ENCODE measurements at places on chromosomes 11 and 22. TPM values are rescaled to one million over a fixed set of nuclear protein-coding genes. Genes with fewer than 3 reads are reported as not detected.

Gene CST6
- total RNA-seq: 4.2 TPM

GRCh38 chr11:73348838-73349237 lies 27.4 kb upstream of the RELT start:
- H3K36me3 ChIP-seq: no peaks in the 10 kb centered on the region
- H3K27me3 ChIP-seq: no peaks in the 10 kb centered on the region

DNA sequence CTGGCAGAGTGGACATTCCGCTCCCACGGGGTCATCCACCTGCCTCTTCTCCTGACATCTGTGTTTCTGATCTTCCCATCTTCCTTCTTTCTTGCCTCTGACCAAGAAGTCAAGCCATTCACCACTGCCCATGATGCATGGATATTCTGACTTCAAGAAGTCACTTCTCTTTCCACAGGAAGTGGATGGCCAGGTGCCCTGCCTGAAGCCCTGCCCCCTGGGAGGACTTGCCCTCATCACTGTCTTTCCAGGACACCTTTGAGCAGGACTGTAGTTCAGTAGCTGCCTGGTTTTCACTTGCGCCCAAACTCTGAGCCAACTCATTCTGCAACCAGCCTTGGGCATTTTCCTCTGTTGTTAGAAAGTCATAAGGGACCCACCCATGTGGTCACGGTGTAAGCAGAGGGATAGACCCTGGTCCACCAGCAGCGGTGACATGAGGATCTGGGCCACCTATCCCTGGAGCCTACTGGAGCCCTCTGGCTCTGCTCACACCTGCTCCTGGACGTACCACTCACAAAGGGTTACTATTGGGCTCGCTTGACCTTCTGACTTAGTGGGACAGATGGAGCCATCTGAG lies 6.9 kb downstream of the CYTH4 start:
- no peak for DNase-seq
- H3K4me3 ChIP-seq: no peak overlapping the region
- H3K27me3 ChIP-seq: no peaks in the 10 kb centered on the region

DNA sequence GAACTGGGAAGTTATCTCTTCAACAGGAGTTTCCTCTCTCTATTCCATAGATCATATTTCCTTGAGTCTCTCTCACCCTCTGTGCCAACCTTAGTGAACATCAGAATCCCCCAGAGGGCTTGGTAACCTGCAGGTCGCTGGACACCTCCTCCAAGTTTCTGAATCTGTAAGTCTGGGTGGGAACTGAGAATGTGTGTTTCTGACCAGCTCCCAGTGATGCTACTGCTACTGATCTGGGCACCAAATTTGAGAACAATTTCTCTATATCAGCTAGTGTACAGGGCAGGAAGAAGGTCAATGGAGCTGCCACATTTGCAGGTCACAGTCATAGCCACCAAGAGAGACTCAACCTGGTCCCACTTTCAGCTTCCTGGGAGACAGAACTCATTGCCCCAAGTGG lies 62.9 kb downstream of the RCN1 start:
- no peak for DNase-seq
- no peaks in the 10 kb centered on the region for H3K36me3 ChIP-seq
- no peak overlapping the region for H3K4me3 ChIP-seq
- H3K27me3 ChIP-seq: no peaks in the 10 kb centered on the region
